ENCODE measurements at places on chromosomes 2 and 18.

- DNase-seq: no peak
Measured at GRCh38 chr2:149307014-149307413, 23.4 kb upstream of the LYPD6 start.

GRCh38 chr2:14988600-14988999 lies 356.1 kb downstream of the LRATD1 start:
- no peak for DNase-seq

DNA sequence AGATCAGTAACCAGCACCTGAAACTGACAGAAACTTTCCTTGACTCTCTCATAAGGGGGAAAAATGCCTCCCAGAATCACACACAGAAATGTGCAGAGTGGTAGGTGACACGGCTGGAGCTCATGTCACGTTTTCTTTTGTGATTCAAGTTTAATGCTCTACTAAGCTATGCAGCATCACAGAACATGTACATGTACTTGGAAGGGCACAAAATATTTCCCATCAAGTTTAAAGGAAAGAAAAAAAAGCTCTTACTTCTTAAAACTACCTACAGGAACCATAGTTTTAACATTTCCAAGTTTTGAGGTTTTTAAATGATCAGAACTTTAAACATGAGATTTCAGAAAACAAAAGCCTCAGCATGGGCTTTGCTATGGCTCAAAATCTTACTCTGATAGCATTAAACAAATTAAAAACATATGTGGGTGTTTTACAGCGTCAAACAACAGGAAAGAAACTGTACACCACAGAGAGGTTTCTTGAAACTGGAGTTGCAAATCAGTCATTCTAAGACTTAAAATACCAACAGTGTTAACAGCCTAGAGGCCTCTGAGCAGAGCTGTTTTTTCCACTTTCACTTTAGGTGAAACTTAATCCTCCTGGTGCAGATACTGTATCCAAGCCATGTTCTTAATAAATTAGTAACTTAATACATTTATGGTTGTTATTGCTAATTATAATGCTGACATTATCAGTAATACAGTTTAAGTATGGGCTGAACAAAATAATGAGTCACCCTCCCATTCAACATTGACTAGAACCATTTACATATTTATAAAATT lies 30.1 kb downstream of the MBP start:
- DNase-seq: no peak

- no peak for DNase-seq
Measured at GRCh38 chr2:113183703-113184102, 9.9 kb downstream of the PSD4 start.

- no peak for DNase-seq
Measured at GRCh38 chr2:9187620-9188214, 18.9 kb upstream of the ASAP2 start.

DNA sequence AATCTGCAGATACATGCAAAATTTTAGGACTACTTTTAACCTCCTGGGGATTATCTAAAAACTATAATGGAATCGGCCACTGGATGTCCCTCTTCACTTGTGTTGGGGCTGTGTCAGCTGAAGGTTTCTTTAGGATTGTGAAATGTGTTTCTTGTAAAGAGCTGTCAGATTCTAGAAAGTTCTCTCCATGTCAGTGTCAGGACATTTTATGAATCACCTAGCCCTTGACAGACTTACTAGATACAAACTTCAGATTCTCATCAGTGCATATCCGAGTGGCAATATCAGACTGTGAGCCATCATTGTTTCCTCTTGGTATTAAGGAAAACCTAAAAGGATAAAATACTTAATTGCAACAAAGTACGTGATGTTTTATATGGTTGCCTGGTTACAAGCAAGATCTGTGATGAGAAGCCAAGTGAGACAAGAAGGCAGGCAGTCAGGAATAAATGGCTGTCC lies 107.3 kb downstream of the CPS1 start:
- DNase-seq: no peak

GRCh38 chr2:10165861-10166675 lies 43.5 kb downstream of the RRM2 start:
- no peak for DNase-seq

DNA sequence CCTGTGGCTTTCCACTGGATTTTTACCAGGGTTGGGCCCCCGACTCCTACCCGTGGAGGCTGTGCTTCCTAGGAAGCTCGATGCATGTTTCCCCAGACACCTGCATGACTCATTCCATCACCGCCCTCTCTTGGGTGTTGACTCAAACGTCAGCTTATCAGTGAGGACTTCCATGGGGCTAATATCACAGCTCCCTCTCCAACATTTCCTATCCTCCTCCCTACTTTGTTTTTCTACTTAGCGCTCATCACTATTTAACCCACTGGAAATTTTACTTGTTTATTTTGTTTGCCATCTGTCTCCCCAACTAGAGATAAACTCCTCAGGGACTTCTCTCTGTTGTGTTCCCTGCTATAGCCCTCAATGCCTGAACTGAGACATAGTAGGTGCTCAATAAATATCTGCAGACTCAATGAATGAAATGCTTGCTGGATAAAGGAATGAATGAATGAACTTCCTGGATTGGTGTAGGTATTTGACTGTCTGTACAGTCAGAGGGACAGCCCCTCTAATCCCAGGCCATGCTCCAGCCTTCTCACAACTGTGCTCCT lies 89.7 kb upstream of the MSH2 start:
- no peak for DNase-seq

GRCh38 chr18:7957297-7957696 lies 390.2 kb downstream of the PTPRM start:
- no peak for DNase-seq

- peak; percentile 87 for DNase-seq
Measured at GRCh38 chr2:70686577-70687460, 81.2 kb downstream of the ADD2 start.

DNA sequence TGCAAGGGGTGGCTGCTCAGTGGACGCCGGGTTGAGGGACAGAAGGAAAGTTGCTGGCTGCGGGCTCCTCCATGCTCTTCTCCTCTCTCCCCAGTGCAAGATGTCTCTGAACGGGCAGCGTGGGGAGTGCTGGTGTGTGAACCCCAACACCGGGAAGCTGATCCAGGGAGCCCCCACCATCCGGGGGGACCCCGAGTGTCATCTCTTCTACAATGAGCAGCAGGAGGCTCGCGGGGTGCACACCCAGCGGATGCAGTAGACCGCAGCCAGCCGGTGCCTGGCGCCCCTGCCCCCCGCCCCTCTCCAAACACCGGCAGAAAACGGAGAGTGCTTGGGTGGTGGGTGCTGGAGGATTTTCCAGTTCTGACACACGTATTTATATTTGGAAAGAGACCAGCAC lies 30.6 kb downstream of the IGFBP2 start:
- no peak for DNase-seq

DNA sequence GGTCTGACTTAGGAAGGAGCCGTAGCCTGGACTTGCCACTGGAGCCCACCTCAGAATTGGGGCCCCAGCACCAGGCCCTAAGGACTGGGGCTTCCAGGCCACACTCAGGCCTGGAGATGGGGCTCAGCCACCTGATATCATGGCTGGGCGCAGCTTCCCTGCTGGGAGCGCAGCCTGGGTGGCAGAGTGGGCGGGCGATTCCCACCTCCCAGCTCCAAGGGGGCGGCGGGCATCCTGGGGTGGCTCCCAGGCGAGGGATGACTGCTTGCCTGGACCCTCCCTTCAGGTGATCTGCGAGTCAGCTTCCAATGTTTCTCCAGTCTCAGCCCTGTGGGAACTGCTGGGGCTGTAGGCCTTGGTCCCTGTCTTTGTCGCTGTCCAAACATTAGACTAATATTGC lies 20.1 kb downstream of the GPR35 start:
- no peak for DNase-seq

- peak; percentile 19 for DNase-seq
Measured at GRCh38 chr2:136059036-136059472, 58.9 kb downstream of the CXCR4 start.

DNA sequence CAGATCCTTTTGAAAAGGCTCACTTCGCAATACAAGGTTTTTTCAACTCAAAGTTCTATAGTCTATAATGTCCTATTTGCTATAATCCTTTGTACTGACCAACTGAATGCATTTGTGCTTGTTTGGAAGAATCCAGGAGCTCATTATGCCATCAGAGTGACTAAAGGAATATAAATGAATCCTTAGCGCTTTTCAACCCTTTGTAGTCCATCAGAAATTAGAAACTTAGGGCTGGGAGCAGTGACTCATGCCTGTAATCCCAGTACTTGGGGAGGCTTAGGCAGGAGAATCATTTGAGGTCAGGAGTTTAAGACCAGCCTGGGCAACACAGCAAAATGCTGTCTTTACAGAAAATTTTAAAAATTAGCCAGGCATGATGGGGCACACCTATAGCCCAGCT lies 330.2 kb upstream of the CHAC2 start:
- DNase-seq: no peak

DNA sequence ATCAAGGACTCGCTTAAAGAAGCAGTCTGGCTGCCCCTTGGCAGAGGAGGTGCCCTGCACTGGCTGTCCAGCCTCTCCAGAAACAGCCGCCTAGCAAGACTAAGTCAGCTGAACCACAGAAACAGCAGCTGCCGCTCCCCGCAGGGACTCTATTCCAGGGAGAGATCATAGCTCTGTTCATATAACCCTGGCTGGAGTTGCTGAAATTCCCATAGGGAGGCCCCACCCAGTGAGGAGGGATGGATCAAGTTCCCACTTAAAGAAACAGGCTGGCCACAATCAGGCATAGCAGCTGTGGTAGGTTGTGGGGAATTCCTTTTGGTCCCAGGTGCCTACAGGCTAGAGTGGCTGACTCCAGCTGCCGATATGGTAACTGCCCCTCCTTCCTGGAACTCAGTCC lies 74.2 kb upstream of the MC4R start:
- DNase-seq: no peak

GRCh38 chr2:161177969-161178368 lies 17.7 kb downstream of the TANK start:
- no peak for DNase-seq

- DNase-seq: no peak
Measured at GRCh38 chr2:199602896-199603717, 145.4 kb upstream of the SATB2 start.

DNA sequence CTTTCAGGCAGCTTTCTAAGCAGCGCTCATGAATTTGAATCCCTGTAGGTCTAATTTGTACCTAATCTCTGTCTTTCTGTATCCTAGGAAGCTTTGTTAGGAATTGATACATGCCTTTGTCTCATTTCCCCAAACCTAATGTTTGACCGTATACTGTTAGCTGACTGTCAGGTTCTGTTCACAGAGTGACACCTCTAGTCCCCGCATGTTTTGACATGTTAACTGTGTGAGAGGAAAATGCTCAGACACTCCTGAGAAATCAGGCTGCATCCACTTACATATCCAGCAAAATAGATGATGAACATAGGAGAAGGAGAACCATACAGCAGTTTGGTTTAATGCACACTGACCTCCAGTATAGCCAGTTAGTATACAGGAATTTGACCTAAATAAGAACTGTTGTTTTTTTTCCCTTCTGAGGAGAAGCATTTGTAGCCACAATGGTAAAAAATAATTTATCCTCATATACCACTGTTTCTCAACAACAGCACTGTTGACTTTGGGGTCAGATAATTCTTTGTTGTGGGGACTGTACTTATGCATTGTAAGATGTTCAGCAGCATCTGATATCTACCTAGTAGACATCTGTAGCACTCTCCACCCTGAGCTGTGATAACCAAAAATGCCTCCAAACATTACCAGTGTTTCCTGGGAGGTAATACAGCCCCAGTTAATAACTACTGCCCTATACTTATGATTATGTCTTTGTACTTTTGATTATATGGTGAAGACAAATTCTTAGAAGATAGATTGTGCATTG lies 130.9 kb downstream of the NCOA1 start:
- no peak for DNase-seq

DNA sequence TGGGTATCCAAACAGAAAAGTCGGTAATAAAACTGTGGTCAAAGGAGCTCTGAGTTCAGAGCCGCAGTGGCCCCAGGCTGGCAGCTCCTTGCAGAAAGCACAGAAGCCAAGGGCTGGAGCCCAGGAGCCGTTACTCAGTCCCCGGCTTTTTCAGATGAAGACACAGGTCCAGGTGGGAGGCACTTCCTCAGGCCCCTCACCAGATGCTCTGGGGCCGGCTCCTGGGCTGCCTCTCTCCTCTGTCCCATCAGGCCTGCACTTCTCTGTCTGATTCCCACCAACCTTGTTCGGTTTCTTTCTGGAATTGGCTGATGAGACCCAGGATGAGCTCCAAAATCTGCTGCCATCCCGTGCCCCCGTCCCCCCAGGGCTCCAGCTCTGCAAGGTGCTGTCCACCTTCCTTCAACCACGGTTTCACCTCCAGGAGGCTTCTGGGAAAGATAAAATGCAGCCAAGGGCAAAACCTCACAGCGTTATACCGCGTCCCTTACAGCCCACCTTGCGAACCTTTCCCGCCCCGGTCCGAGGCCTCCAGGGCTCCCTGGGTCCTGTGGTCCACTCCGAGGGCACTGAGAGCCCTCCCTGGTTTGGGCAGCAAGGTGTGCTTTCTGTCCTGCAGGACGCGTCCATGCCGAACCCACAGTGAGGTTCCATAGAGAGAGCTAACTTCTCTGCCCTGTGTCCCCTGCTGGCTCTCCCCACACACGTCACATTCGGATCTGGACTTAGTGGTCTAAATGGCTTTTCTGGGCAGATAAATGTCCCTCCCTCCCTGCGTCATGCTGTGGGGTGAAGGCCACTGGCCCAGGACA lies 102.9 kb downstream of the TPO start:
- no peak for DNase-seq

- no peak for DNase-seq
Measured at GRCh38 chr18:63708650-63709049, 5.9 kb downstream of the SERPINB11 start.

GRCh38 chr2:38873763-38874162 lies 2.0 kb downstream of the DHX57 start:
- no peak for DNase-seq

- no peak for DNase-seq
Measured at GRCh38 chr2:21269382-21269781, 145.6 kb downstream of the TDRD15 start.

DNA sequence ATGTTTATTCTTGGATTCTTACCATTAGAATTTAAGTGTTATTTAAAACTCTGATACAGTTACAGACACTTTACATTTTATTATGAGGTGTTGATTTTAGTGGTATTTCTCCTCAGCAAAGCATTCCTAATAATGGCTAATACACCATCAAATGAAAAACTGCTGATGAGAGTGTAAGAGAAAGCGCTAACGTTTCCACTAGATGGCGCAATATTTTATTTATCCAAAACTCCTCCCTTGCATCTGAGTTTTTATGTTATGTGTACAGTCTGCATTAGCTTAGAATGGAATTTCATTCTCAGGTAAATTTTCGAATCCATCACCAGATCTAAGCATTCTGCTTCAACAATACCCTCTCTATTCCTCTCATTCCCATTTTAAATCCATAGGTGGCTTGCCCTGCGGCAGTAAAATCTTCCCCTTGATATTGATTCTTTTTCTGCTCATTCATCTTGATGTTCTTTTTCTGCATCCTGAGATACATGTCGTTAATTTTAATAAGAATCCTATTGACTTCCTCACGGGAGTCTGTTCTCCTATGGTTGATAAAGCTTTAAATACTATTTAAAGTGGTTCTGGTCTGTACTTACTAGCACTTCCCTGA lies 53.9 kb downstream of the PRKRA start:
- DNase-seq: no peak

- DNase-seq: no peak
Measured at GRCh38 chr2:178403671-178404306, 47.2 kb downstream of the PRKRA start.
